ENCODE measurements at places on chromosomes 11 and 22.

DNA sequence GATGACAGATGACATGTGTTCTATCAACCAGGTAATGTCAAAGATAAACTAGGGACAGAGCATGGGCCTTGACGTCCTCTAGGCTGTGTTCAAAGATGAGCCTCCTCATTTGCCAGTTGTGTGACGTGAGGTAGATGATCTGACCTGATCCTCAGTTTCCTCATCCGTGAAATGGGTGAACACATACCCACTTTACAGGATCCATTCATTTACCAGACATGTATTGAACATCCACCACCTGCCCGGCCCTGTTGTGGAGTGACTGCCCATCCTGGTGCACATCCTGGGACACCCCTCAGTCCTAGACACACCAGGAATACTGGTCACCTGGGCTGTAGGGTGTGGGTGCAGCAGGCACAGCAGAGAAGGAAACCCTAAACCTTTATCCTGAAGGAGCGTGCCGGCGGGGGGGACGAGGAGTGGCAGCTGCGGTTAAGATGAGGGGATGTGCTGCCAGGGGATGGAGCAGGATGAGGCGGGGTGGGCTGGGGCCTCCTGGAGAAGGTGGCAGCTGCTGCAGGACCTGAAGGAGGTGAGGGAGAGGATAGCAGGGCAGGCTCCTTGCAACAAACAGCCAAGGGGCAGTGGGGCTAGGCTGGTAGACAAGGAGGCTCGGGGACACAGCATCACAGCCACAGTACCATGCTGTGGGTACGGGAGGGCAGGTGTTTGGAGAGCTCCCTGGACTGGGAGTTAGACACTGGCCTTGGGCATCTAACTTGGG lies 8.4 kb downstream of the CLDN5 start:
- DNase-seq = no peak

DNA sequence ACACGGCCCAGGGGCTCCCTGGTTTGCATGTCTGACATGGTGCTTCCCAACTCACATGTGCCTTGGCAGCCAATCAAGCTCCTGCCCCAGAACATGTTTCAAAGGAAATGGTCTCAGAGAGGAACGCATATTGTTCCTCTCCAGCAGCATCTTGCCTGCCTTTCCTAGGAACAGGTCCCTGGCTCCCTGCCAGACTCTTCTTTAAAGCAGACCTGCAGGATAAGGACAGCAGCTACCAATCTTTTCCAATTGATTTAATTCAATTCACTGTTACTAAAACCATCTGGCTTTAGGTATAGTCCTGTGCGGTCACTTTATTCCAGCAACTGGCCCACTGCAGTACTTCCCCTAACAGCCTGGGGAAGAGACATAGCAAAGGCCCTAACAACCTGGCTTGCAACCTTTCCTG lies 79.9 kb downstream of the AMBRA1 start:
- DNase-seq = no peak

GRCh38 chr11:84922212-84922805 lies 704.8 kb downstream of the DLG2 start:
- no peak for DNase-seq

DNA sequence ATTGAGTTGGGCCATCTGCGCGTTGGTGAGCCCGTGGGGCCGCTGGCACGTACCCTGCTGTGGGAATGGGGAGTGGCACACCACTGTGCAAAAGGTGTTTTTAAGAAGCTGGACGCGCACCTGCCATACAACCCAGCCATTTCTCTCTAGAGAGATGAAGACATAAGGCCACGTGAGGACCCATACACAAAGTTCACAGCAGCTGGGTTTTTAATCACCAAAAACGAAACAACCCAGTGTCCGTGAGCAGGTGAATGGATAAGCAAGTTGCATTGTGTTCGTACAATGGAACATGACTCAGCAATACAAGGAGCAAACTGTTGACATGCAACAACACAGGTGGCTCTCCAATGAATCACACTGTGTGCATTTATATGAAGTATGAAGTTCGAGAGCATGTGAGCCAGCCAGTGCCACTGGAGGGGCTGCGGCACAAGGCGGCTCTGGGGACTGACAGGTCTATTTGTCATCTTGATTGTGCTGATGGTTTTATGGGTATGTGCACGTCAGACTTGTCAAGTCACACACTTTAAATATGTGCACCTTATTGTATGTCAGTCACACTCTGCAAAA lies 30.6 kb upstream of the PANX2 start:
- DNase-seq = no peak

DNA sequence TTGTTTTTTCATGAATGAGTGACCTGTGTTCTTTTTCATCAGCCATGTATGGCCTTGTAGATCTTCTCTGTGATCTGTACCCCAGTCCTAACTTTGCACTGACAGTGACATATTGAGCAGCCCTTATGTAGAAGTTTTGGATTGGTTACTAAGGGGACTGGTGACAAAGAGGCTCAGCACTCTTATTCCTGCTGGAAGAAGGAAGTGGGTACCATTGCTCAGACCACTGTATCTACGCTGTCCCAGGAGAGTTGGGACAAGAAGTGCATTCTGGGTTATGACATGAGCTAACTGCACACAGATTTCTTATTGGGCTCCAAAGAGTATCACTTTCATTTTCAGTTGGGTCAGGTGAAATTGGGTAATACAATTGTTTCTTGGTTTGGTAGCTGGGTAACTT lies 107.8 kb upstream of the RASSF10 start:
- DNase-seq = no peak

DNA sequence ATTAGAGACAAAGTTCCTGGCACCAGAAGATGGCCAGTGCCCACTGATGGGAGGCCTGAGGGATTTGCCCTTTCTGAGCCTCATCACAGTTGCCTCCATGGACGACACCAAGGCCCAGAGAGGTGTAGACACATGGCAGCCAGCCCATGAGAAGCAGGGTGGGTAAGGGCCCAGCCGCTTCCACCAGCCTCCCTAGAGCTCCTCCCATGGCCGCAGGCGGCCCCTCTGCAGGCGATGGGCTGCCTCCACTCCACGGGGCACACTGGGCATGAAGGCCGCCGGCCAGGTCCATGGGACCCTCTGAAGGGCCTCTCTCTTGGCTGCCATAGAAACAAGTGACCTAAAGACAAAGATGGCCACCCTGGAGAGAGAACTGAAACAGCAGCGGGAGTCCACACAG lies 14.5 kb downstream of the CCDC157 start:
- no peak for DNase-seq

DNA sequence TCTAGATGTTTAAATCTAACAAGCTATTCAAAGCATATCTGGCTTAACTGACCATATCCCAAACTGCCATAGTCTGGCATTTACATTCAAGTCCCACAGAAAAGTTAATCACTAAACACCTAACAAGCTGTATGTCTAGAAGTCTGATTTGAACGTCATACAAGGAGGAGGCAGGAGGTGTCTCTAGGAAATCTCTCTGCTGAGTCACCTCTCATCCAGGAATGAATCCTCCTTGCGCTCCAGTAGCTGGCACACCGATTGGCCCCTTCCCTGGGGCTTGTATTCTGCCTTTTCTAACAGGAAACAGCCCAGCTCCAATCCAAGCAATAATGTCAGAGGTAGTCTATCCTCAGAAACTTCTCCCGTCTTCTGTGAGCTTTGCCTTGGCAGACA lies 31.8 kb downstream of the FEZ1 start:
- DNase-seq = no peak

DNA sequence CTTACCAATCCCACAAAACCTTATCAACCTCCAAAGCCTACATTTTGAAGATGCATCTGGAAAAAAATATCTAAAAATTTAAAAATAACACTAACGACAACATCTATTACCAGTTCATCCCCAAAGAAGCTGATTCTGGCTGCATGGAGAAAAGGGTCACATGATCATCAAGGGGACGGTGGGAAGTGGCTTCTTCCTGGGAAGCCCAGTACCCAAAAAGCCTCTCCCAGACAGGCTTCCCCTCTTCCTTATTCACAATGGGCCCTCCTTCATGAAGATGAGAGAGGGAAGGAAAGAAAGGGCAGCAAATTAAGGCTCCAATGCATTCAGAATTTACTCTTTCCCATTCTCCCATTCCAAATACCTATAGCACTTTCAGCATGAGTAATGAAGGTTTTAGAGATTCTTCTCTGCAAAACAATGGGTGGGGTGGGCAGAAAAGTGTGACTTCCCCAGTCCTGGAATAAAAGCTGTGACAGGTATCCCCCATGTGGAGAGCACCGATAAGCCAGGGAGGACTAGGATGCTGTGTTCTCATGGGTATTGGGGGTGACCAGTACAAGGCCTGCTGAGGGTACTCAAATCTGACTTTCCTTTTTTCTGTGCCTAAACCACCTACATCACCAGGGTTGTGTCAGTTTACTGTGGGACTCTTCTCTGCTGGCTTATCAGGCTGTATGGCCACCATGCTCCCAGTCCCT lies 88.2 kb downstream of the SIK3 start:
- DNase-seq = no peak

- no peak for DNase-seq
Measured at GRCh38 chr22:22026157-22026831, 43.7 kb upstream of the TOP3B start.

DNA sequence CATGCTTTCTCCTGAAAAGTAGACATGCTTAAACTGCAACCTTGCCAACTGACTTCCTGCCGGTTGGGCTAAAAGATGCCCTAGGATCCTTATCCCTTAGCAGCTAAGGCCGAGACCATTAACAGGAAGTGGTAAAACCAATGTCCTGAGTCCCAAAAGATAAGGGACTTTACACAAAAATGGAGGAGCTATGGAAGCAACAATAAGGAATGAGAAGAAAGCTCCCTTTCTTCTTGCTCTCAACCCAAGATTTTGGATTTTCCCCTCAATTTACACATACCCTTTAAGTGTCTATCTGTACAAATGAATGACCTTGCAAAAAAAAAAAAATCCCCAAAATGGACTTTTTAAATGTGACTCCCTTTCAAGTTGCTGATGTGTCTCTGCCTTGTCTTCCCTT lies 11.1 kb downstream of the MRPL17 start:
- DNase-seq = no peak
